Fibroblast of villous mesenchyme (primary cell): ENCODE measurements at places on chromosomes 11 and 22. TPM values are rescaled to one million over a fixed set of nuclear protein-coding genes. Genes with fewer than 3 reads are reported as not detected.

The TRIM49 gene
- not detected in 2 replicates for total RNA-seq

The IL17RA gene
- 5.8 and 7.3 TPM in 2 replicates for total RNA-seq

The KCNJ1 gene
- under 0.01 TPM in 1 of 2 replicates, not detected in the other for total RNA-seq

The ADAMTS8 gene
- not detected in 2 replicates for total RNA-seq

The MAP6 gene
- 2.9 and 3.0 TPM in 2 replicates for total RNA-seq

The SLC22A8 gene
- not detected in 2 replicates for total RNA-seq

The TRIM29 gene
- 0.86 and 1.3 TPM in 2 replicates for total RNA-seq

The SCGB1A1 gene
- total RNA-seq: not detected in 2 replicates
